ENCODE measurements at places on chromosomes 1 and 21. TPM values are rescaled to one million over a fixed set of nuclear protein-coding genes. Genes with fewer than 3 reads are reported as not detected.
A peak's percentile ranks its signal among the peaks of the same experiment; 100 is the strongest.

The APCS gene
- not detected for total RNA-seq

The C1orf210 gene
- 3.0 TPM for total RNA-seq

The CCDC30 gene
- 5.7 TPM for total RNA-seq

DNA sequence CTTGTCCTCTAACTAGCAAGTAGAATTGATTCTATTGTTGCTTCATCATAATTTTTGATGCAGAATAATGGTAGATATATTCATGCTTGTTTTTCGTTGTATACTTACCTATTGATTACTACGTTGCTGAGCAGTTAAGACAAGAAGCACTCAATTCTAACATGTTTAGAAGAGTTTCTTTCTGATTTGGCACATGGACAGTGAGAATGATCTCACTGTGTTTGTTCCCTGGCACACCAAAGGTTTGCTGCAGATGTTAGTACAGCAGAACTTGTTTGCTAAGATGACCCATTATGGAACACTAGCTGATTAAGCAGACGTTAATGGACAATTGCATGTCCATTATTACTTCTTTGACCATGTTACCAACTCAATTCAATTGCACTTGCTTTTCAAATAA lies 184.7 kb upstream of the SGIP1 start:
- DNase-seq: no peak

GRCh38 chr1:14921057-14921456 lies 232.5 kb upstream of the TMEM51 start:
- peak; percentile 54 for DNase-seq

The HSPA6 gene
- total RNA-seq: 0.25 TPM

GRCh38 chr1:60878323-60878722 lies 204.0 kb upstream of the NFIA start:
- peak; percentile 67 for DNase-seq

All from renal cortical epithelial cell (primary cell).